Subcutaneous preadipocyte (primary cell): ENCODE measurements at places on chromosomes 7 and 10. TPM values are rescaled to one million over a fixed set of nuclear protein-coding genes. Genes with fewer than 3 reads are reported as not detected.

TMEM229A gene
- total RNA-seq, result not detected in 2 replicates

MMP21 gene
- total RNA-seq, result 0.20 TPM in 1 of 2 replicates, not detected in the other

TEX47 gene
- not detected in 2 replicates for total RNA-seq

PANK1 gene
- total RNA-seq, result 7.0 and 7.4 TPM in 2 replicates

CLRN3 gene
- not detected in 2 replicates for total RNA-seq

STK17A gene
- 40.4 and 57.9 TPM in 2 replicates for total RNA-seq

DRGX gene
- not detected in 2 replicates for total RNA-seq

NEBL gene
- 0.20 and 1.1 TPM in 2 replicates for total RNA-seq

SEMA3D gene
- total RNA-seq, result 0.37 and 0.98 TPM in 2 replicates

HYCC1 gene
- total RNA-seq, result 99.9 and 158 TPM in 2 replicates

PTPRE gene
- total RNA-seq, result 1.2 and 2.9 TPM in 2 replicates

PROSER2 gene
- total RNA-seq, result 1.5 and 3.3 TPM in 2 replicates

ASZ1 gene
- total RNA-seq, result not detected in 2 replicates

TACR2 gene
- total RNA-seq, result 0.20 TPM in 1 of 2 replicates, not detected in the other

STRIP2 gene
- 4.0 and 12.5 TPM in 2 replicates for total RNA-seq

SRRM3 gene
- total RNA-seq, result 0.98 and 1.1 TPM in 2 replicates
